Subcutaneous preadipocyte (primary cell): ENCODE measurements at places on chromosomes 13 and 19. TPM values are rescaled to one million over a fixed set of nuclear protein-coding genes. Genes with fewer than 3 reads are reported as not detected.

The KLK3 gene
- not detected in 2 replicates for total RNA-seq

The ZNF586 gene
- total RNA-seq: 9.6 and 12.3 TPM in 2 replicates

The IGSF23 gene
- total RNA-seq: not detected in 2 replicates

The FOXA3 gene
- not detected in 2 replicates for total RNA-seq

The MYDGF gene
- total RNA-seq: 160 and 191 TPM in 2 replicates

The IZUMO2 gene
- total RNA-seq: not detected in 2 replicates

The COMMD6 gene
- total RNA-seq: 25.2 and 36.0 TPM in 2 replicates

The VSTM1 gene
- total RNA-seq: not detected in 2 replicates

The ITGBL1 gene
- 52.2 and 92.1 TPM in 2 replicates for total RNA-seq

The RNASEH2A gene
- total RNA-seq: 33.6 and 41.9 TPM in 2 replicates

The CACNG6 gene
- total RNA-seq: not detected in 2 replicates

The HOMER3 gene
- 48.1 and 55.3 TPM in 2 replicates for total RNA-seq

The IRGC gene
- not detected in 2 replicates for total RNA-seq

The ATP4B gene
- total RNA-seq: not detected in 2 replicates

The KIR2DL3 gene
- not detected in 2 replicates for total RNA-seq

The TRMT1 gene
- 35.3 and 39.9 TPM in 2 replicates for total RNA-seq

The TUBA3C gene
- not detected in 2 replicates for total RNA-seq

The PLK5 gene
- total RNA-seq: not detected in 2 replicates

The LPAR6 gene
- total RNA-seq: 4.0 and 4.1 TPM in 2 replicates

The PCDH17 gene
- 0.20 TPM in 1 of 2 replicates, not detected in the other for total RNA-seq

The ARL11 gene
- not detected in 2 replicates for total RNA-seq

The SIGLEC7 gene
- total RNA-seq: not detected in 2 replicates

The GAPDHS gene
- under 0.01 TPM in 1 of 2 replicates, not detected in the other for total RNA-seq

The KLK15 gene
- total RNA-seq: not detected in 2 replicates

The BSPH1 gene
- not detected in 2 replicates for total RNA-seq

The NLRP7 gene
- total RNA-seq: not detected in 2 replicates

The ADGRL1 gene
- total RNA-seq: 1.4 and 1.8 TPM in 2 replicates

The NUFIP1 gene
- total RNA-seq: 4.4 and 4.7 TPM in 2 replicates

The C19orf18 gene
- total RNA-seq: 0.20 and 0.37 TPM in 2 replicates
